NCI-H524 treated with DMSO at 0.1 percent for 48 hours (cell line): ENCODE measurements at places on chromosomes 1 and 21.

DNA sequence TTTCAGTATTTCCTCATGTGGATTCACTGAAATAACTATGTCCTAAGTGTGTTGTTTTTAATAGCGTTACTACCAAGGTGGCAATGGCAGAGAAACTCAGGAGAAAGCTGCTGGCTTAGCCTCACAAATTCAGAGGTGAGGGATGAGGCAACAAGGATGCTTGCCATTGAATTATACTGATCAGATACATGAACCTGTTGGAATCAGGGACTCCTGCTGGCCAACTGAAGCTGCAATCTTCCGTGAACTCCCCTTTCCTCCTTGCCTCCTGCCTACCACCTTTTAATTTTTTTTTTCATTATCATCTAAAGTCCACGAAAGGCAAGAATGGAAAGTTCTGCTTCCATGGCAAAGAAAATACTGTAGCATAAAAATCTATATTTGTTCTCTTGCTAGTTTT lies 254.7 kb downstream of the NFIA start:
- DNase-seq, result no peak

DNA sequence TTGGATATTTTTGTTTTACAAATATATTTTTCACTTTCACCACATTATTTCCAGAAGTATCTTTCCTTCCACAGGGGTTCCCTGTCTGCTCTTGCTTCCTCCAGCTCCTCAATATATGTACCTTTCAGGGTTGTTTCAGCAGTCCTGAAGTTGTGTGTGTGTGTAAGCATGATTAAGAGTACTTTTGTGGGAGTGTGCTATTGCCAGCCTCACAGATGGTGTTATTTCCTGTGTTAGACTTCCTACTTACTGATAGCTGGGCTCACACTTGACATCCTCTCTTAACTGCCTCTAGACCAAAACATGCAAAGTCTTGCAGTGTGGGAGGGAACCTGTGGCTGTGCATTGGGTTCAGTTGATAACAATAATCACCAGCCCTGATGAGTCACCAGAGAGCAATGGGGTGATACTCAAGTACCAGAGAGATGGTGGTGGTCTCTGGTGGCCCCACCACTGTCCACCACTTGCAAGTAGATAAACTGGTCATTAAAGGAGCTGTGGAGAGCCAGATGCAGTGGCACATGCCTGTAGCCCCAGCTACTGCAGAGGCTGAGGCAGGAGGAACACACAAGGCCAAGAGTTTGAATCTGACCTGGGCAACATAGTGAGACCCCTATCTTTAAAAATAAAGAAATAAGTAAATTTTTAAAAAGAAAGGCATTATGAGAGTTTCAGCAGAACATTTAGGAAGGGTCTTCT lies 126.7 kb downstream of the NR5A2 start:
- no peak for DNase-seq

DNA sequence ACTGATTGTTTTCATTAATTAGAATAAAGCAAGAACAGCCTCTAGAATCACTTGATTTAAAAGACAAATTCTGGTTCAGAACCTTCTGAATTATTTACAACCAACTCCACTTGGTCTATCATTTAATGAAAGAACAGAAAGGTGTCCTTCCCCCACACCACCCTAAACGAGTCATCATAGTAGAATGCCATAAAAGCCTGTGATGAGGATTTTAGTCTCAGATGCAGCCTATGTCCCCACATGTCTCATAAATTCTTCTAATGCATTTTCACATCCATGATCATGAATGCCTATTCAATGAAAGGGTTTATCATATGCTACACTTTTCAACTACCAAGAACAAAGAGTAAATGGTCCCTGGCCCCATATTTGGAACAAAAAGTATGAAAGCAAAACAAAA lies 508.1 kb downstream of the DPYD start:
- no peak for DNase-seq

DNA sequence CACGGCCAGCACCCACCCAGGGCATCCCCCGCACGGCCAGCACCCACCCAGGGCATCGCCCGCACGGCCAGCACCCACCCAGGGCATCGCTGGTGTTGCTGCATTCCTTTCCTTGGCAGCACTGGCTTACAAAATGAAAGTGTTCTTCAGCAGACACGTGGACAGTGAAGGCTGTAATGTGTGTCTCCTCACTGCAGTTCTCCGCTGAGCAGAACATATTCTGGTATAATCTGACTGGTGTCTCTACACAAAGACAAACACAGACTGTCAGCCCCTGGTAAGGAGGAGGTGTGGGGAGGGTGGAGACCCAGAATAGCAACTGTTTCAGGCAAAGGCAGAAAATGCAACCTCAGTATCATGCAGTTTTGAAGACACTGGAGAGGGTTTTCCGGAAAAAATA lies 7.3 kb downstream of the LYPD8 start:
- no peak for DNase-seq

DNA sequence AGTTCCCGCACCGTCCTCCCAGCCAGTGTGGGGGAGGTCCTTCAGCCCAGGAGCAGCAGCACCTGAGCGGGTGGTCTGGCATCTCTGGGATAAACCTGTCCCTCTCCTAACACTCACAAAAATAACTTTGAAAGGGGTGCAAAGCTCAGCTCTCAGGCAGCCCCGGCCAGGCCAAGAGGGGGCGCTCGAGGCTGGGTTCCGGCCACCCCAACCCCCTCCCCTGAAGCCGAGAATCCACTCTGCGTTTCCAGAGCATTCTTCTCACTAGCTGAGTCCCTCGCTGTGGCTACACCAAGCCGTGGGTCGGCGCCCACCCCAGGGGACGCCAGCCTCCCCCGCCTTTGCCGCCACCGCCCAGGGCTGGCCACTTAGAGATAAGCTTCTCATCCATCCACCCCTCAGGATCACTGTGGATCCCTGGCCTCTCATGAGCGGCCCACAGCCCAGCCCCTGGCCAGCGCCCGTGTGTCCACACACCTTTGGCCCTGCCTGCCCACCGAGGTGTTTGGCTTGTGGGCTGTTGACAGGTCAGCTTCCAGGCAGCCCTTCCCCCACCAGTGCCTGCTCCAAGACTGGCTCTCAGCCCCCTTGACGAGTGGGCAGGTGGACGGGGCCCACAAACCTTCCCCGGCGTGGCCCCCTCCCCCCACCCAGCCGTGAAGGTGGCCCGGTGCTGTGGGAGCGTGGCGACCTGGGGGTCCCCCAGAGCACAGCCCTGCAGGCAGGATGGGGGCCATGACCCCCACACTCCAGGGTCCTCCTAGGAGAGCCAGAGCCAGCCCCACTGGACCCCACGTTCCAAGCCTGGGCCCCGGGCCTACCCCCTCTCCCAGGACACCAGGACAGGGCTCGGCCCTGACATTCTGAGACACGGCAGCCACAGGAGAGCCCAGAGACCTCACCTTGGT lies 1.9 kb downstream of the FTCD start:
- DNase-seq, result no peak
